ENCODE measurements at places on chromosomes 16 and 17.

- no peak for DNase-seq
These were observed 220.0 kb downstream of the CDH13 start for GRCh38 chr16:82846806-82847205.

DNA sequence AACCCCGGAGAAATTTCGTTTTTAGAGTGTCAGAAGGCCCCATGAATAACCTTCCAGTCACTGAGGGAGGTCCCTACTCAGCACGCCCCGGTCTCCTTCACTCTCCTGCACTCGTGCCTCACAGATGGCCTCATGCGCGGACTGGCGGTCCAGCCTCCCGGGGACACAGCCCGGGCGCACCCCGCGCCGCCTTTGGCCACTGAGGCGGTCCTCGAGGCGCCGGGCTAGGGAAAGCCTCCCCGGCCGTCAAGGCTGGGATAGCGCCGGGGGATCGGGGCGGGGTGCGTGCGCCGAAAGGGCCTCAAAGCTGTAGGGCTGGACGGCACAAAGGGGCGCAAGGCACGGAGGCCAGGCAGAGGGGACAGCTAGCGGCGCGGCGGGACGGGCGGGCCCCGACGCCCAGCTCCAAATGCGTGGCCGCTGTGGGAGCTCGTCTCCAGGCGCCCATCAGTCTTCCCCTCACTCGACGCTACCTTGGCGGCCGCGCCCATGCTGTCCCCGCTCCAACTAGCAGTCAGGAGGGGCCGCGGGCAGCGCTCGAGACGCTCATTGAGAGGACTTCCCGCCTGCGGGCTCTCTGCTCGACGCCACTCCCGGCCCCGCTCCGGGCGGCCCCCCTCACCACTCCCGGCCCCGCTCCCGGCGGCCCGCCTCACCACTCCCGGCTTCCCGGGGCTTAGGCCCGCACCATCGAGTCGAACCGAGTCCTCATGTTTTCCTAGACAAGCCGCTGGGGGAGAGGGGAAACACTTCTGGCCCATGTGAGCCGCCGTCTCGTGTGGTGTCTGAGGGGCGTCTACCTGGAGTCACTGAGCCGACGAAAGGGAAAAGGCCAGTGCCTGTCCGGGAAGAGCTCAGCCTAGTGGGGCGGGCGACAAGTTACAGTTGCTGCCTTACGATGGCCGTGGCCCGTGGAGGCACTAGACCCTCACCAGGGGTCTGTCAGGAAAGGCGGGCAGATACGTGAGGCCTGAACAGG lies at the start of gene USP6:
TSS of gene USP6 (plus strand) at position 360 of the 979 bp plus-strand sequence. CDS start 14,336 bp downstream, outside the sequence.
- DNase-seq = no peak

DNA sequence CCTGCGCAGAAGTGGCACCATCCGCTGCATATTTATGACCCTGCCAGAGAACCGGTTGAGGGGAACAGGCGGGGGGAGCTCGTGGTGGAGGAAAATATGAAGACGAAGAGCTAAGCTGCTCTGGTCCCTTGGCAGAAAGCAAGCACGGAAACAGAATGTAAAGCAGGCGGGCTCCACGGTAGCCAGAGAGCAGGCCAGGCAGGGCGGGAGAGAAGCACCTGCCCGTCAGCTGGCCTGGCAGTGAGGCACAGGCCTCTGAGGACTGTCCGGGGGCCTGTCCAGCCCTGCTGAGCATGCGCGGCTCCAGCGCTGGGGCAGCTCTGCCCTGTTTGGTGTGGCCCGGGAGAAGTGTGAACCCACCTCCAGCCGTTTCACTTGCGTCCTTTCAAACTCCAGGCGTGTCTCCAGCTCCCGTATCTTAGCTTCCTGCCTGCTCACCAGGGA lies 46.7 kb downstream of the PIPOX start:
- DNase-seq = no peak

DNA sequence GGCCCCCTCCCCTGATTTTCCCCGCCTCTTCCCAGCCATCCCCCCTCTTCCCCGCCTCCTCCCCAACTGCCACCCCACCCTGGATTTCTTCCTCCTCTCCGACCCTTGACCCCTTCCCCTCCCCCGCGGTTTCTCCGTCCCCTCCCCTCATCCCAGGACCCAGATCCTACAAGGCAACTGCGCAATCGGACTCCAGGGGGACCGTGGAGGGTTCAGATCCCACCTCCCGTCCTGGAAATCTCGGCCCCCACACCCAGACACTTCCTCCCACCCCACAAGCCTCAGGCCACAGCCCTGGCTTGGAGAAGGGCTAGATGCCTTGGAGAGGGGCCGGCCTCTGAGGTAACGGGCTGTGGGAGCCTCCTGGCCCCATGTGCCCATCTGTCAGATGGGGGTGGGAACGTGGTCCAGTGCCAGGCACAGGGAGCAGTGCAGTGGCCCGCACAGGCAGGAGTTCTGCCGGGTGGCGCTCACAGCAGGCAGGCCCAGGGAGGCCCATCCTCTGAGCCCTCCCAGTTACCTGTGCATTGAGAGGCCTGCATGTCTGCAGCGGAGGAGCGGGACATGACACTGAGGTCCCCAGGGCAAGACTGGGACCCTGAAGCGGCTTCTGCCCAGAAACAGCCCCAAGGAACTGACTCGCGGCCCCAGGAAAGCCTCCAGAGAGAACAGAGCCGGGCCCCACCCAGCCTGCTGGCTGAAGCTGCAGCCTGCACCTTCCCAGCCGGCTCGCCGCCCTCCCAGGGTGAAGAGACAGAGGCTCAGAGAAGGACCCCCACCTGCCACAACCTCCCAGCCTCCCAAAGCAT lies 16.7 kb downstream of the ZNF423 start:
- no peak for DNase-seq

- DNase-seq = no peak
These were observed 669 bp upstream of the DCTPP1 start for GRCh38 chr16:30430428-30430970.

GRCh38 chr16:66594739-66595138 lies 9.8 kb upstream of the CMTM3 start:
- DNase-seq = no peak

DNA sequence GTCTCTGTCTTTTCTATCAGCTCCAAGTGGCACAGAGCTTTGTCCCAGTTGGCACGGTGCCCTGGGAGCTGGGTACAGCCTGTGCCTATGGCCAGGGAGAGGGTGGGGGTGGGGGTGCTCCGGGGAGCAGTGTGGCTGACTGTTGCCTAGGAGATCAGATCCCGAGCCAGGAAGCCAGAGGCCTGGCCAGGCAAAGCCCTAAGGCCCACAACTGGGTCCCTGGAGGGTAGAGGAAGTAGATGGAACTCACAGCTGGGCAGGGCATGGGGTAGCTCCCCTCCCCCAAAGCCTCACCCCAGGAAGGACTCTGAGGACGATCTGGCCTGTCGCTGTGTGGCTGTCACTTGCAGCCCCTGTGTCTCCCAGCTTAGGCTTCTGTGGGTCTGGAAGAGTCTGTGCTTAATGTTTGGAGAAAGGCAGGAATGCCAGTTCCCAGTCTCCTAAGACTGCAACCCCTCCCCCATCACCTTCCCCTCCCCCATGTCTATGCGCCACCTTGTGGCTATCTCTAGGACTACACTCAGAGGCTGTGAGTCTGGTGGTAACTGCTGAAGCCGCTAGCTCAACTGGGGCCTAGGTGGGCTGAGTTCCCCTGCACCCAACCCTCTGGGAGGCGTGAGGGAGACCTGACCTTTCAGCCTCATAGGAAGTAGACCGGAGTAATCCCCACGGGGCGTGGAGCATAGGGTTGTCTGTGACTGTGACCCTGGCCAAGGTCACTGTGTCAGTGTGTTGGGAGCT lies 12.6 kb downstream of the THRA start:
- DNase-seq = peak; percentile 61

DNA sequence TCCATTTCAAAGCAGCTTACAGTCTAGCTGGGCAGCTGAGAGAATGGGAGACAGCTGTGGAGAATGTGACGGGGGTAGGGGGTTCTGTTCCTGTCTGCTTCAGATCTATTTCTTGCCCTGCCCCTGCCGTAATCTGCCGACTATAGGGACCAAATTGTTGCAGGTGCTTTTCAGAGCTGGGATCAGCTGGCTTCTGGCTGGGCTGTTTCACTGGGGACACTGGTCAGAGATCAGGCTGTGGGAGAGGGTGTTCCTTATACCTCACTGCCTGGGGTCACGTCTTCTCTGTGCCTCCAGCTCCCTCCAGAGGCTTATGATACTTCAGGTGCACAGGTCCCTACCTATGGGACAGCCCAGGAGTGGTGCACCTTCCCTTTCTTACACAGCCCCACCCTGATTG lies 514.9 kb upstream of the GOT2 start:
- no peak for DNase-seq

DNA sequence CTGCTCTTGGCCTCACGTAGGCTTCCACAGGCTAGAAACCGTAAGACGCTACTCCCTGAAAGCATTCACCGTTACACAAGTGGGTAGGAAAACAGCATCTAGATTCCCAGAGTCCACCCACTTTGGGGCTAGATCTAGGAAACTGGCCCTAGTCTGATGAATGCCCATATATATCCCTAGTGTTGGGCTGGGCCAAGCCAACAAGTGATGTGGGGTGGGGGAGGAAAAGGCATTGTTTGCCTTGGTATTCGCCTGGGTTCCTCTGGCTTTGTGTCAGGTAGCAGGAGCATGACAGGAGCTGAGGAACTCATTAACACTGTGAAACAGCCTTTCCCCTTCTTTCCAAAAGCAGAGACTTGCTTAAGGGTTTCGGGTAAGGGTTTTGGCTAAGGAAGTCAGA lies 112.4 kb downstream of the SMG6 start:
- DNase-seq = no peak

DNA sequence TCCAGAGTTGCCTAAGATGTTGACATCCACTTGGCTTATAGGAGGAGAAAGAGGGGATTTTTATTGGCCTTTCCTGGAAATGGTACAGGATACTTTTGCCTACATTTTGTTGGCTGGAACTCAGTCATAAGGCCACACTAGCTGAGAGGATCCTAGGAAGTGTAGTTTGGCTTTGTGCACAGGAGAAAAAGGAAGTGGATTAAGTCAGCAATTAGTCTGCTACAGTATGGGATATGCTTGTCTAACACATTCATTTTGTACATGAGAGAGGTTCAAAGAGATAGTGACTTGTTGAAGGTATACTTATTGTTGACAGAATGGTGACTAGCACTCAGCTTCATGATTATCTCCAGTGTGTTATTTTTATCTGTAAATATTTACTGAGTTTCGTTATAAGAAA lies 10.3 kb downstream of the UTP18 start:
- no peak for DNase-seq

DNA sequence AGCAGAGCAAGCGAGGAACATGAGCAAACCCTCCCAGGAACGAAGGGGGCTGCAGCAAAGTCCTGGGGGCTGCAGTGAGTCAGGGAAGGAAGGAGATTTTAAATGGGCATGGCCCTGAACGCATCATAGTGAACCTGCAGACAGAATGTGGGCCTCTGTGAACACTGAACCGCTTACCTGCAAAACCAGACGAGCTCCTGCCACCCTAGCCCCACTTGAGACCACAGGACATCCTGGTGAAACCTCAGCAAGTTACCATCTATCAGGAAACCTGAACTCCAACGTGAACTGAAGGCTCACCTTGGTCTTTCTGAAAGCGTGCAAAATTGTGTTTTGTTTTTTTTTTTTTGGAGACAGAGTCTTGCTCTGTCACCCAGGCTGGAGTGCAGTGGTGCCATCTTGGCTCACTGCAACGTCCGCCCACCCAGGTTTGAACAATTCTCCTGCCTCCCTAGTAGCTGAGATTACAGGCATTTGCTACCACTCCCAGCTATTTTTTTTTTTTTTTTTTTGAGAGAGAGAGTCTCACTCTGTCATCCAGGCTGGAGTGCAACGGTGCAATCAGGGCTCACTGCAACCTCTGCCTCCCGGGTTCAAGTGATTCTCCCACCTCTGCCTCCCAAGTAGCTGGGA lies 30.8 kb downstream of the FANCA start:
- DNase-seq = peak; percentile 37

GRCh38 chr17:31528291-31528874 lies 136.9 kb downstream of the RAB11FIP4 start:
- DNase-seq = no peak
